ENCODE measurements at places on chromosomes 5 and 9.
A peak's percentile ranks its signal among the peaks of the same experiment; 100 is the strongest.

DNA sequence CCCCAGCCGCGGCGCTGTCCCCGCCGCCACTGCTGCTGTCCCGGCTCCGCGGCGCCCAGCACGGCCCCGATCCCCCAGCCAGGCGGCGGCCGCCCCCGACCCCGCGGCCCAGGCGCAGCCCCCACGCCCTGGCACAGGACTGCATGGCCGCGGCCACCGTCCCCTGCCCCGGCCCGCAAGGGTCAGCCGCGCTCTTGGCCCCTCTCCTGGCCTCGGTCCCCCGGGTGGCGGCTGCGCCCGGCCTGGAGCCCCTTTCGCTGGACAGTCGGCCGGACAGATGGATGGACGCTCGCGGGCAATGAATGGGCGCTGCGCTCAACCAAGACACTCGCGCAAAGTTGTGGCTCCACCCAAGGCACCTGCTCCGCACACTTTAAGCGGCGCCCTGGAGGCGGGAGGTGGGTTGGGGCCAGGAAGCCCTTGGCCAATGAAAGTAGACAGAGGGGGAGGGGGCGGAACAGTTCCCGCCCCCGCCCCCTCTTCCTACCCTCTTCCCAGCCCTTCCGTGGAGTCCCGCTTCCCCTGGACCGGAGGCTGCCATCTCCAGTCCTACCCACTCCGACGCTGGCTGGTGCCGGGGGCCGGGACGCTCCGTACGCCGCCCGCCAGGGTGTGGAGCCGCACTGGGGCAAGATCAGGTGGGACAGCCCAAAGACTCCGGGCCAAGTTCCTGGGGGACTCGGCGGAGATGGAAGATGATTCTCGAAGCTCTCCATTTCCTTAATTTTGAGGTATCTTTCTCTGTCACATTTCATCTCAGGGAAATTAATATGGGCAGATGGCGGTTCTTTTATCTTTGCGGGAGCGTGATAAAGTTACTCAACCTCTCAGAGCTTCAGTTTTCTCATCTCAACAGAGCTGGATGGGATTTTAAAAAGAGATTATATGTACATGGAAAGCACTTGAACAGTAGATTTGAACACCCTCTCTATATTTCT is at the start of gene GLDC:
Gene GLDC (minus strand): TSS at position 375 of the 938 bp plus-strand sequence. CDS start 230 bp downstream, at position 145.
- no peak for DNase-seq

DNA sequence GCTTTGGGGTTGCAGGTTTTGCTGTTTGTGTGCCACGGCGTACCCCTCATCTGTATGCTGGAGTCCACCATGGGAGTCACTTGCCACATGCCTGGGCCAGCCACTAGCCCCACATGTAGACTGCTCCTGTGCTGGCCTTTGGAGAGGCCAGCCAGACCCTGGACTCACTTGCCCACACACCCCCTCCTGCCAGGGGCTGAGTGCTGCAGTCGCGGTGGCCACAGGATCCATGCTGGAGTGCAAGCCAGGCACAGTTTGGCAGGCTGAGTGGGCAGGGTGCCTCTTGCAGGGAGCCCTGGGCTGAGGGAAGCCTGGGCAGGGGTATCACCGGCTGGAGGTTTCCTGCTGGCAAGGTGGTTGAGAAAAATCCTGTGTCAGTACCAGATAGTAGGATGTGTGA is 25.6 kb upstream of the GCNT1 start:
- DNase-seq, result no peak

DNA sequence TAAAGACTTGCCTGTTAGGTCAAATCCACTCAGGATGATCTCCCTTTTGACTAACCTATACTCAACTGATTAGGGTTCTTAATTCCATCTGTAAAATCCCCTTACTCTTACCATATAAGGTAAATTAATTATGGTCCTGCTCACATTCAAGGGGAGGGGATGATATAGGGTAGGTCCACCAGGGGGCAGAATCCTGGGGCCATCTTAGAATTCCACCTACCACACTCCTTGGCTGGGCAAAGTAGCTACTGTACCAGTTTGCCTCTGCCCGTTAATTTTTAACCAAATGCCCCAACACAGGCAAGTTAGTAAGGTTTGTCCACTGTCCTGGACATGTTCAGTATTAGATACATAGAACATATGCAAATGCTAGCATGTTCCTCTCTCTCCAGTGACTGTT is 262.4 kb downstream of the SEMA5A start:
- no peak for DNase-seq

- DNase-seq, result peak; percentile 59
Observed at GRCh38 chr5:56814963-56815657, at the start of gene MAP3K1. Gene MAP3K1, plus strand, starts transcription at chr5:56815549. Its CDS starts 25 bp downstream, at chr5:56815574.

- no peak for DNase-seq
Observed at GRCh38 chr5:61993295-61993927, 312.6 kb upstream of the KIF2A start.

- no peak for DNase-seq
Observed at GRCh38 chr9:8284884-8285283, 485.3 kb upstream of the DMAC1 start.

DNA sequence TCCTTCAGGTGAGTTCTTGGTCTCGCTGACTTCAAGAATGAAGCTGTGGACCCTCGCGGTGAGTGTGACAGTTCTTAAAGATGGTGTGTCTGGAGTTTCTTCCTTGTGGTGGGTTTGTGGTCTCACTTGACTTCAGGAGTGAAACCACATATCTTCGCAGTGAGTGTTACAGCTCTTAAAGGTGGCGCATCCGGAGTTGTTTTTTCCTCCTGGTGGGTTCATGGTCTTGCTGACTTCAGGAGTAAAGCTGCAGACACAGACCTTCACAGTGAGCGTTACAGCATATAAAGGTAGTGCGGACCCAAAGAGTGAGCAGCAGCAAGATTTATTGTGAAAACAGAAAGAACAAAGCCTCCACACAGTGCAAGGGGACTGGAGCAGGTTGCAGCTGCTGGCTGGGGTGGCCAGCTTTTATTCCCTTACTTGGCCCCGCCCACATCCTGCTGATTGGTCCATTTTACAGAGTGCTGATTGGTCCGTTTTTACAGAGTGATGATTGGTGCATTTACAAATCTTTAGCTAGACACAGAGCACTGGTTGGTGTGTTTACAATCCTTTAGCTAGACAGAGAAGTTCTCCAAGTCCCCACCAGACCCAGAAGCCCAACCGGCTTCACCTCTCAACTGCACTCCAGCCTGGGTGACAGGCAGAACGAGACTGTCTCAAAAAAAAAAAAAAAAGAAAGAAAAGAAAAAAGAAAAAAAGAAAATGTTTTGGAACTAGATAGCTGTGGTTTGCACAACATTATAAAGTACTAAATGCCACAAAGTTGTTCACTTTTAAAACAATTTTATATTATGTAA is 9.1 kb upstream of the ERMP1 start:
- DNase-seq, result peak; percentile 10

GRCh38 chr5:150000990-150001659 is 586 bp downstream of the HMGXB3 start:
- DNase-seq, result peak; percentile 10

DNA sequence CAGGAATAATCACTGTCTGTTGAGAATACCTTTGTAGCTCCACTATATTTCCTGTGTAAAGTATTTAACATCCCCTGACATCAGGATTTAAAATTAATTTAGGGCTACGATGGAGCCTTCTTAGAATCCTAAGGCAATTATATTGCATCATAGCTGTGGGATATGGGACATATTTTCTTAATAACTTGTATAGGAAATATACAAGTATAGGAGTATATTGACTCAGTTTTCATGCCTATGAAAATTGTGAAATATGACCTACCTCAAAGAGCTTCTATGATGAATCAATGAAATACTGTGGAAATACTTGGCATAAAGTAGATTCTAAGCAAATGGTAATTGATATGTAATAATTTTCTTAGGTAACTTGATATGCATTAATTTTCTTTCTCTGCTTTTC is 221.0 kb upstream of the KLF4 start:
- DNase-seq, result no peak

DNA sequence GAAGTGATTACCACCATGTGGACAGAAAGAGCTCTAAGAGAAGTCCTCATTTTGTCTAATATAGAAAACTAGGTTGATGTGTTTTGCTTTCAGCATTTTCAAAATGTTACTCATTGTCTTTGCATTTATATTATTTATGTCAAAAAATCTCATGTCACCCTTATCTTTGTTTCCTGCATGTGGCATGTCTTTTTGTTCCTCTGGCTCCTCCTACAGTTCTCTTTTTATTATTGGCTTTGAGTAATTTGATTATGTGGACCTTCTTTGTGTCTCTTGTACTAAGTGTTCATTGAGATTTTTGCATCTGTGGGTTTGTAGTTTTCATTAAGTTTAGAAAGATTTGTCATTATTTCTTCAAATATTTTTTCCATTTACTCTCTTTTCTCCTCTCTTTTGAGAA is 58.8 kb downstream of the GNG10 start:
- no peak for DNase-seq

- no peak for DNase-seq
Observed at GRCh38 chr5:59587489-59588337, 305.8 kb downstream of the PDE4D start.

DNA sequence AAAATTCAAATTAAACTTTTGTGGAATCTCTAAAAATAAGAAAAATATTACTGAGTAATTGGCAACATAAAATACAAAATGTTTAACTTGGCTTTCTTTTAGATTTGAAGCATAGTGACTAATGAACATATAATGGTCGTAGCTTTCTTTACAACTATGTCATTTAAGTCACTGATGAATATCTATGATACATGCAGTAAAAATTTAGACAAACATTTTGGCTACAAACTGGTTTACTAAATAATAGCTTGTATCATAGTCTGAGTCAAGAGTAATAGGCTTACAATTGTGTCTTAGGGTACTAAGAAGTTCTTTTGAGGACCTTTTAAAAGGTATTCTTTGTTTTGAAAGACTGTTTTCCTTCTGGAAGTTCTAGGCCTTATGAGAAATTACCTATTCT is 2.0 kb upstream of the APC start:
- no peak for DNase-seq

GRCh38 chr5:168649306-168649705 is 70.1 kb upstream of the PANK3 start:
- DNase-seq, result no peak

GRCh38 chr9:91958174-91958573 is 8.1 kb upstream of the ROR2 start:
- DNase-seq, result no peak

DNA sequence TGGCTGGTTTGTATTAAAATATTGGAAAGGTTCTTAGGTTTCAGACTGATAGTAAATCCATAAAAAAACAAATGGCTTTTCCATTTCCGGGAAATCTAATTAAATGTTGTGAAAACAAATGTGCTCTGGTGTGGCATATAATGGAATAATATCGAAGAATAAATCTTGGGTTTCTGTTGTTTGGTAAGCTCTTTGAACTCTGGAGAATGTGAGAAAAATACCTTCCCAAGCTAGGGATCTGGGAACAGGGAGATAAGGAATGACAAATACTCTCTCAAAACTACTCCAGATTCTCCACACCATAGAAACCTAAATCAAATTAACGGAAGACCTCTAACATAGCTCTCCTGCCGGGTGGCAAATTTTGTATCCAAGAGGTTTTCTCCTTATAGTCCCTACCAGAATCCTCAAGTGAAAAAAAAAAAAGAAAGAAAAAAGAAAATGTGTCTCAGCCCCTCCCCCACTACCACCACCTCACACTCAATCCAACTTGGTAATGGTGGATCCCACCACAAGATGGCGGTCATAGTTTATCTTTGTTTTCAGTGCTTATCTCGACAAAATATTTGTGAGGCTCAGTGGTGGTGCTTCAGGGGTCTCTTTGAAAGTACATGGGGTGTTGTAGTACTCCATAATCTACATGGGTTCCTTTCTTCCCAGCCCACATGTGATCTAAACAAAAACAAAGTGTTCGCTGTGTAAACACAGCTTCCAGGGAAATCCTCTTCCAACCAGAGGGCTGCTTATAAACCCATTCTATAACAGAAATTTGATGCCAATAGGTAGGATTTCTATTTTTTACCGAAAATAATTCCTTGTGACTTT is 54.5 kb upstream of the FST start:
- no peak for DNase-seq

GRCh38 chr9:69943148-69943806 is 100.4 kb upstream of the MAMDC2 start:
- no peak for DNase-seq

- no peak for DNase-seq
Observed at GRCh38 chr9:131011274-131012022, 2.5 kb downstream of the LAMC3 start.

Measured in stimulated activated CD4-positive, alpha-beta T cell treated with anti-CD3 and anti-CD28 coated beads, Interleukin-12 subunit alpha, Interleukin-12 subunit beta, amount 100 ng/mL, for 24 hours (primary cell).